Muscle of back (tissue), 13 donors: ENCODE measurements at places on chromosomes 6 and 20.

- peak; percentile 67 for DNase-seq
Observed at GRCh38 chr6:75317503-75318206, 33.1 kb upstream of the TMEM30A start.

DNA sequence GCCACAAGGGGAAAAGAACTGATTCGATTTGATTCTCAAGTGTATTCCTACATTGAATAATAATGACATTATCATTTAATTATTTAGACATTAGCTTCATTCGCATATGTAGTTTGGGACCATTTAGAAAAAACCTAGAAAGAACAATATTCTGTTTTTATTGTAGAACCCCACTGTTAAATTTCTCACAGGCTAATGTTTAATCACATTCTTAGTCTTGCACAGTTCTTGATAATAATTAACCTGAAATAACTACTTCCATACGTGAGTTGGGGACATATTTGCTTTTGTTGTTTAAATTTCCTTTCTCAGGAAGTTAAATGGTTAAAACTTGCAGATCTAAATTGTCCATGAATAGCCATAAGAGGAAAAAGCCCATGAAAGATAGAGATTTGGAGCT lies 275.2 kb downstream of the TFAP2B start:
- DNase-seq = no peak

GRCh38 chr6:9699888-9700287 lies 715.0 kb downstream of the TFAP2A start:
- no peak for DNase-seq

DNA sequence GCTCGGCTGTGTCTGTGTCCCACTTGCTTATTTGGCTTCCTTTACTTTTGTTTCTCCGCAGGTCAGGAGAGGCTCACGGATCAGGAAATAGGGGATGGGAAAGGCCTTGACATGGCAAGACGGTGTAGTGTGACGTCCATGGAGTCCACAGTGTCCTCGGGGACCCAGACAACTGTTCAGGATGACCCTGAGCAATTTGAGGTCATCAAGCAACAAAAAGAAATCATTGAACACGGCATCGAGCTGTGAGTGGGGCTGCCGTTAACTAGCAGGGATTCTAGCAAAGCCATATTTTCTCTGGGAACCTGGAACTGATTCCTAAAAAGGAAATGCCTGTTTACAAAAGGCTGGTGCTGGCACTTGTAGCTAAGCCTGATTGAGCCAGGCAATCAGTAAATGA lies 54.4 kb downstream of the ARFGEF2 start:
- DNase-seq = no peak

DNA sequence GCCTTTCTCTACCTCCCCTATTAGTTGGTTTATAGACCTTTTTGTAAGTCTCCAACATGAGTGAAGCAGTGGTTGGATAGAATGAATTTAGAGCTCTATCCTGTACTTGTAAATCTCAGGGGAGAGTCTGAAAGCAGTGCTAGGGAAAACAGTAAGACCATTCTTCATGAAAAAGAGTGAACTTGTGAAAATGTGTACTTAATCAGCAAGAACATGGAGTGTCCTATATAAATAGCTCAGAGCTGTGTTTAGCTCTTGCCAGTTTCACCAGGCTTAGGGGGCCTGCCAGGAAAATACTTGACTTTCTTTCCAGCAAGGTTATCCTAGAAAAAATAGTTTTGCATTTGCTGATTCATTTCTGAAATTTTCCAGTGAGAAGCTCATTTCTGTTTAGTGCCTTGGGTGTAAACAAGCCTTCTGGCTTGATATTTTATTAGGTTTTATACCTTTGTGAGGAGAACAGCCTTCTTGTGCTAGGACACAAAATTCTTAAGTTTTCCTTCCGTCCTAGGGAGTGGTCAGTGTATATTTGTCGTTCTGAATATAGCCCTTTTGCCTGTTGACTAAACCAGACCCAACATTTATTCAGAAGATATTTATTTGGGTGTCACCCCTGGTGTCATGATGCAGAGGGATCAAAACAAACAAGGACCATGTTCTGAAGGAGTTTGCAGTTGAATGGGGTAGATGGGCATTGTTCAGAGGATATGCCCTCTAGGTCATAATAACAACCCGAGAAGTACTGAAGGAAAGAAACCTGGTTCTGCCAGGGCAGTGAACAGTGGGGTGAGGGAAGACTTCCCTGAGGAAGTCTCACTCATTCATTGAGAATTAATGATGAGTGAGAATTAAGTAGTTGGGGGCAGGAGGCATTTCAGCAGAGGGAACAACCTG lies 7.6 kb downstream of the ARFGEF2 start:
- DNase-seq = peak; percentile 23

- no peak for DNase-seq
Observed at GRCh38 chr6:15573384-15573783, 89.4 kb downstream of the DTNBP1 start.

DNA sequence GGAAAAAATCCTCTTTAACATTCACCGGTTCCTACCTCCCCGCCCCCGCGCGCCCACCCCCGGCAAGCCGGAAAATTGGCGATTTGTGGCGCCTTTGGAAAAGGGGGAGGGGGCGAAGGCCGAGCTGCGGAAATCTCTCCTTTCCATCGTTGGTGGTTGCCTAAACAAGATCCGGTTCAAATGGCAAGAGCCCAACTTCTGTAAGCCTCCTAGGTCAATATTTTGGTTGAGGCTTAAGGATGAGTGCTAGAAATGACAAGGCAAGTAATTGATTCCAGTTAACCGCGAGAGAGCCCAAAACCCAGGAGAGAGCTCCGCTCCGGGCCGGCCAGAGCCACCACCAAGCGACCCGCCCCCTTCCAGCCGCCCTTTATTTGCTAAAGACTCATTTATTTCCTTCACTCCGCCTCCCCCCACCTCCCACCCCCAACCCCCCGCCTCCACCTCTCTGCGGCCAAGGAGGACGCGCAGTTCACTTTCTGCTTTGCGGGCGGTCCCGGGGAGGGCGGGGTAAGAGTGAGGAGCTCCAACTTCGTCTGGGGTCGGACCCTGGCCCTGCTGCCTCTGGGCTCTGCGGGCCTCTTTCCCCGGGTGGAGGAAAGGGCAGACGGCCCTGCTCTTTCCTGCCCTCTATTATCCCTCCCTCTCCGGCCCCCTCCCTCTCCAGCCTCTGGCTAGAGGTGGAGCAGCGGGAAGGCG lies 838 bp upstream of the NKX2-2 start:
- no peak for DNase-seq

- DNase-seq = peak; percentile 43
Observed at GRCh38 chr20:24993337-24994185, 1.0 kb upstream of the APMAP start.

DNA sequence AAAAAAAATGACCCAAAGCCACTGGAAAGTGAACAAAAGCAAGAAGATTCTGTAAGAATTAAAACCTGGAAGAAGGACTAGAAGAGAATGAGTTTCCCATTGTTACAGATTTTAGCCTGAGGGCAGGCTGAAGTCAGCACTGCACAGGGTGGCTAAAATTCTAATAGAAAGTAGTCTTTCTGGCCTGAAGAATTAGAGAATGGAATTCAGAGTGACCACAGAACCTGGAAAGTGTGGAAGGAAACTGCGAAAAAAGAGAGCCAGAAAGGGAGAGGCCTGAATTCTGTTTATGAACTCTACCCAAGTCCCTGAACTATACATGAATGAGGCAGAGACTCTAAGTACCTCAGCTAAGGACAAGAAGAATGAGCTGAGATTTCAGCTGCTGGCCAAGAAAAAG lies 38.9 kb upstream of the FILIP1 start:
- no peak for DNase-seq

GRCh38 chr6:101516578-101516977 lies 123.1 kb downstream of the GRIK2 start:
- no peak for DNase-seq

- no peak for DNase-seq
Observed at GRCh38 chr6:158754738-158755137, 64.4 kb downstream of the EZR start.

GRCh38 chr6:25898289-25898977 lies 24.4 kb upstream of the SLC17A3 start:
- DNase-seq = no peak

DNA sequence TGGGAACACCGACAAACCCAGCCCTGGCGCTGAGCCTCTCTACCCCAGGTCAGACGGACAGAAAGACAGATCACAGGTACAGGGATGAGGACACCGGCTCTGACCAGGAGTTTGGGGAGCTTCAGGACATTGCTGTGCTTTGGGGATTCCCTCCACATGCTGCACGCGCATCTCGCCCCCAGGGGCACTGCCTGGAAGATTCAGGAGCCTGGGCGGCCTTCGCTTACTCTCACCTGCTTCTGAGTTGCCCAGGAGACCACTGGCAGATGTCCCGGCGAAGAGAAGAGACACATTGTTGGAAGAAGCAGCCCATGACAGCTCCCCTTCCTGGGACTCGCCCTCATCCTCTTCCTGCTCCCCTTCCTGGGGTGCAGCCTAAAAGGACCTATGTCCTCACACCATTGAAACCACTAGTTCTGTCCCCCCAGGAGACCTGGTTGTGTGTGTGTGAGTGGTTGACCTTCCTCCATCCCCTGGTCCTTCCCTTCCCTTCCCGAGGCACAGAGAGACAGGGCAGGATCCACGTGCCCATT lies 15.3 kb downstream of the VEGFA start:
- DNase-seq = no peak

DNA sequence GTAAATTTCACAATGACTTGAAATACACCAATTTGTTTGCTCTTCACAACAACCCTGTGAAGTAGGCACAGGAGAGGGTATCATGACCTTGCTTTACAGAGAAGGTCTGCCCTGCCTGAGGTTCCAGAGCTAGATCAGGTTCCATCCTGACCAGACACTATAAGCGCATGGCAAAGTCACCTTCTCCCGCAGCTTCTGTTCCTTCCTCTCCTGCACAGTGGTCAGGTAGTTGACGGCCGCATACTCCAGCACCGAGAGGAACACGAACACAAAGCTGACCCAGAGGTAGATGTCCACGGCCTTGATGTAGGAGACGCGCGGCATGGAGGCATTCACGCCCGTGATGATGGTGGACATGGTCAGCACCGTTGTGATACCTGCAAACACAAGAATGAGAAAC lies 34.3 kb downstream of the PM20D2 start:
- DNase-seq = no peak

GRCh38 chr6:43060034-43060754 lies 763 bp downstream of the KLC4 start:
- DNase-seq = no peak

GRCh38 chr6:45757443-45758130 lies 258.1 kb downstream of the CLIC5 start:
- peak; percentile 80 for DNase-seq

DNA sequence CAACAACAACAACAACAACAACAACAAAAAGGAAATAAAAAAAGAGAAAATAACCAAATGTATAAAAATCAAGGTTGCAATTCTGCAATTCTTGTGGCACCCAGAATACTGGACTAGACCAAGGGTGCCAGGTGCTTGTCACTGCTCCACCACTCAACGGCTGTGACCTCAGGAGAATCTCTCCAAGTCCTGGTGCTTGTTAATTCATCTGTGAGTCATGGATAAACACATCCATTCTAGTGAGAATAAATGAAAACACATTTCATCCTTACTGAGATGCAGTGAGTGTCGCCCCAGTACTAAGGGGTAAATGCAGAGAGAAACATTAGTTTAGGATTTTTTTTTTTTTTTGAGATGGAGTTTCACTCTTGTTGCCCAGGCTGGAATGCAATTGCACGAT lies 32.0 kb downstream of the HLA-C start:
- no peak for DNase-seq

DNA sequence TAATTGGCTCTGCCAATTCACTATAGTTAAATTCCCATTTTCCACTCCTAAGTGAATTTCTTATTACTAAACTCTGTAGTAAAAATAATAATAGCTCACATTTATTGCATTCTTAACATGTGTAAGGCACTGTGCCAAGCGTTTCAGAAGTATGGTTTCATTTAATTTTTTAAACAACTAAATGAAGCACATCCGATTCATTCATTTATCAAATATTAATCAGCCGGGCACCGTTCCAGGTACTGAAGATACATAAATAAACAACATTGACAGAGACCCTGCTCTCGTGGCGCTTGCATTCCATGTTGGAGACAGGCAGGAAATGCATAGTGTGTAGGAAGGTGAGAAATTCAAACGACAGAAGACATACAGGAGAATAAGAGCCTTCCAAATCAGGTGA lies 423.2 kb upstream of the JARID2 start:
- DNase-seq = no peak

GRCh38 chr6:64113704-64114103 lies 478.1 kb downstream of the PHF3 start:
- DNase-seq = no peak

DNA sequence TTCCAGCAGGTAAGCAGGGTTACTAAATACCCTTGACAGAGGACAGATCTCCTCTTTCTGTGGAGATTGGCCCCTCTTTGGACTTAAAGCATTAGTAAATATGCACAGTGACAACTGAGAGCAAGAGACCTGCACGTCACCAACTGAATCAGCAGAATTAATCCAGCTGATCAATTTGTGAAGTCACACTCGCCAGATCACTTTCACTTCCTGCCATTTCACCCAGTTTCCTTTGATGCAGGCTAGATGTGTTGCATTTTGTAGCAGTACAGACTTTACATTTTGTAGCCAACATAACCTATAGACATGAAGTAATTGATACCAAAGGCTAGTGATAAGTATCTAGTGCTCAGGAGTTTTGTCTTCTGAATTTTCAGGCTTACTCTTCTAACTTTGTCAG lies 11.9 kb downstream of the SYNE1 start:
- no peak for DNase-seq

DNA sequence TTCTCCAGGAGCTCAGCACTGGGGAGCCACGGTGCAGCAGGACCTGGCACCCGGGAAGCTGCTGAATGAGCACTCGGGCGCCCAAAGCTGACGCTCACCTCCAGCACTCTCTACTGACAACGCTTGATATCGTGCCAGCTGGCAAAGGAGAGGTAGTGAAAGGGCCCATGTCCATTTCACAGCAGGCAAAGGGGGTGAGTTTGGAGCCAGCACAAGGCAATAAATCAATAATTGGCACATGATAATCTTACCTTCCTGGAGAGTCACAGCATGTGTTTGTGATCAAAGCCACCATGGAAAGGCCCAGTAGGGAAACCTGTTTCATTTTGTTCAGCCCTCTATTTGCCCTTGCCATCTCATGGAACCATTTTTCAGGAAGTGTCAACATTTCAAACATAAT lies 23.3 kb upstream of the SMIM26 start:
- no peak for DNase-seq

- DNase-seq = no peak
Observed at GRCh38 chr6:1312473-1313367, 822 bp downstream of the FOXQ1 start.

- no peak for DNase-seq
Observed at GRCh38 chr6:111441678-111442243, 41.3 kb downstream of the REV3L start.

GRCh38 chr20:43530321-43531090 lies 23.0 kb downstream of the L3MBTL1 start:
- DNase-seq = no peak

GRCh38 chr20:59830665-59831023 lies 102.8 kb downstream of the SYCP2 start:
- DNase-seq = no peak

DNA sequence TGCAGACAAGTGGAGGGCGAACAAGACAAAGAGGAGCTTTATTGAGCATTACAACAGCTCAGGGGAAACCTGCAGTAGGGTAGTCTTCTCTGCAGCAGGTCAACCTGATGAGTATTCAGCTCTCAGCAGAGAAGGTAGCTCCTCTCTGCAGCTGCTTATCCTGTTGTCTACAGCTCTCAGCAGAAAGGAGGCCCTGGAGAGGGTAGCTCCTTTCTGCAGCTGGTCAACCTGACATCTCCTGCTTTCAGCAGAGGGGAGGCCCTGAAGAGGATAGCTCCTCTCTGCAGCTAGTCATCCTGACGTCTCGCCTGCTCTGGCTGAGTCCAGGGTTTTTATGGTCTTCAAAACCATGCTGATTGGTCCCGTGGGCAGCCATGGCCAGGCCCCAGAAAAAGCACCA lies 113.6 kb downstream of the CD24 start:
- no peak for DNase-seq
